ENCODE measurements at places on chromosomes 12 and 14.

GRCh38 chr14:101849125-101849524 is 87.6 kb downstream of the PPP2R5C start:
- no peak for DNase-seq

DNA sequence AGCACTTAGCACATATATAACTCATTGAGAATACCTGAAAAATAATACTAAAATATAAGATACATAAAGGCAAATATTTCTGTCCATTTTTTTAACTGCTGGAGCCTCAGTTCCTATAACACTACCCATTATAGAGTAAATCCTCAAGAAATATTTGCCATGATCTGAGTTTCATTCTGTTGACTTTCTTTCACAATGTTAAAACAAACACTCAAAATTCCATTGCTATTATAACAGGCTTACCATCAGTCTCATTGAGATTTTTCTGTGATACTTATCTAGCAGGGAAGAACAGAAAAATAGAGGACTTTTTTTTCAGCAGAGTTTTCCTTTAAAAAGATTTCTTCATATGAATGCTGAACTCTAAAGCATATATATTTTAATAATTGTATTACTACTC is 24.5 kb downstream of the LMO3 start:
- no peak for DNase-seq

GRCh38 chr12:27840229-27840999 is 60.4 kb upstream of the MANSC4 start:
- no peak for DNase-seq

GRCh38 chr12:47752552-47752951 is 6.1 kb downstream of the RAPGEF3 start:
- no peak for DNase-seq

- no peak for DNase-seq
Observed at GRCh38 chr14:69528930-69529329, 44.4 kb downstream of the PLEKHD1 start.

DNA sequence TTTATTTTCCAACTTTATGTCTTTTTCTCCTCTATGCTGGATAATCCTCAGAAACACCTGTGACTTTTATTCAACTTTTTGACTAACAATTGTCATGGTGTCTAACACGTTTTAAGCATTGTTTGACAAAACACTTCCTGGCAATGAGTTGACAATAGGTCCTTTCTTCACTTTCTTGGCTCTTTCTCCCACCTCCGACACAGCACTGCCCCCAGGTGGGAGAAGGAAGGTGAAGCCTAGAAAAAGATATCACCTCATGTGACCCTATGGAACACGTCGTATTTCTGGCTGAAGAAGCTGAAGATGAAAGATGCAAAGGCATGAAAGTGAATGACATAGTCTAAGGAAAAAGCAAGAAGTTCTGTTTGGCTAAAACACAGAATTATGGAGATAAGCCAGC is 430.0 kb downstream of the ETNK1 start:
- no peak for DNase-seq
